ENCODE measurements at places on chromosomes 7 and 10.

- DNase-seq, result no peak
Measured at GRCh38 chr10:28533186-28533564, 257 bp downstream of the WAC start.

GRCh38 chr10:75950997-75951589, 519.7 kb downstream of the LRMDA start:
- no peak for DNase-seq

GRCh38 chr10:44386546-44387052, 1.7 kb upstream of the CXCL12 start:
- DNase-seq, result no peak

DNA sequence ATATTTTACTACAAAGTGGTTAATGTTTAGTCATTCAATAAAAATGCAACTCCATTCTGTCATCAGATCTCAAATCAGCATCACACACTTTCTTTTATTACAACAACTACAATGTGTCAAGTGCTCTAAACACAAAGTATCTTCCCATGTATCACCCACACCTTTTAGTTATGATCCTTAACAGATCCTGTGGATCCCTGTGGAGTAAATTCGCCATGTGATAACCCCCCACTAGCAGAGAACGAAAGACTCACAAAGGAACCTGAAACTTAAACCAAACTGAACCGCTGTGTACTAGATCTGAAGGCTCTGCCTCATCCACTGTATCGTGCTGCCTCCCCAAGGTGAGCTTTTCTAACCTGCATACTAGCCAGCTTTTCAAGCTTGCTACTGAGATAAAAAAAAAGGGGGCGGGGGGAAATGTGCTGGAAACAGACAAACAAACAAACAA, 1.7 kb downstream of the DPY19L1 start:
- DNase-seq, result peak; percentile 42

DNA sequence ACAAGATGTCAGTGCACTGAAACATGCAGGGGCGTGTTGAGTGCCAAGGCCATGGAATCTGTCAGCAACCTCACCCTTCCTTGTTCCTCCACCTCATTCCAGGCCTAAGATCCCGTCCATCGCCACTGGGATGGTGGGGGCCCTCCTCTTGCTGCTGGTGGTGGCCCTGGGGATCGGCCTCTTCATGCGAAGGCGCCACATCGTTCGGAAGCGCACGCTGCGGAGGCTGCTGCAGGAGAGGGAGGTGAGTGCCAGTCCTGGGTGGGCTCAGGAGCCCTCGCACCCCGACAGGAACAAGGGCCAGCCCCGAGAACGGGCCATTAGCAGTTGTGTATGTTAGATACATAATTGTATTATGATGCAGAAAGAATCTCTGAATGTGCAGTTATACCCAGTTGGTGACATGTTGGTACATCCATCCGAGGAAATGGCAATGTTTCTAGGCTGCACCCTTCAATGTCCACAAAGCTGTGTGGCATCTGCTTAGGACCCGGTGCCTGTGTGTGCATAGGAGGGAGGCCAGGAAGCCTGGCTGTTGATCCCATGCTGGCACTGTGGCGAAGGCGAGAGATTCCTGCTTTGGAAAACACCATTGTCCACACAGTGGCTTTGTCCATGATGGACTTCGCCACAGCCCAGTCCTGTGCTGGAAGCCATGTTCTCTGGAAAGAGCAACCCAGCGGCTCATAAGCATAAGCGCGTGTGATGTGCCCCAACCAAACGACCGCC, 154.2 kb downstream of the EGFR start:
- DNase-seq, result no peak

- DNase-seq, result no peak
Measured at GRCh38 chr7:124412531-124412930, 353.1 kb downstream of the GPR37 start.

DNA sequence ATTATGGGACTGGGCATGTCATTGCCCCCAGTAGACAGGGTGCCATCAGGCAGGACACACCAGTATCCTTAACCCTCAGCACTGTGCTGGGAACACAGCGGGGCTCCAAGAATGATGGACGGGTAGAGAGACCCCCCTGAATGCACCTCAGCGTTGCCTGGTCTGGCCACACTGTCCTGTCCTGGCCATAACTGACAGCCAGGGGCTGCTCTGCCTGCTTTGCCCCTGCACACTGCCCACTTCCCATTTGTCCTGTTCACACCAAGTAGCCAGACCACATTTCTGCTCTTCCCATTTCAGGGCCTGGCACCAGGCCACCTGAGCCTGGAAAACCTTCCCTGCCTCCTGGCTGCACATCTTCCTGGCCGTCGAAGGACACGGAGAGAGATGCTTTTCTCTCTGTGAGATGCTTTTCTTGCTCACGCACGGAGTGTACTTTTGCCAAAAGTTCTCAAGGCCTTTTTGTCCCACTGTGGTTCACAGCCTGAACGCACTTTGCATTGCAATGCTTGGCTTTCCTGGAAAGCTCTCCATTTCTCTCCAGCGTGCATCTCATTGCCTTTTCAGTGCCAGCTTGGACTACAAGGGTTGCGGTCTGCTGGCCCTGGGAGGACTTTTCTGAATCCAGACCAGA, 131.0 kb upstream of the EEPD1 start:
- DNase-seq, result no peak

DNA sequence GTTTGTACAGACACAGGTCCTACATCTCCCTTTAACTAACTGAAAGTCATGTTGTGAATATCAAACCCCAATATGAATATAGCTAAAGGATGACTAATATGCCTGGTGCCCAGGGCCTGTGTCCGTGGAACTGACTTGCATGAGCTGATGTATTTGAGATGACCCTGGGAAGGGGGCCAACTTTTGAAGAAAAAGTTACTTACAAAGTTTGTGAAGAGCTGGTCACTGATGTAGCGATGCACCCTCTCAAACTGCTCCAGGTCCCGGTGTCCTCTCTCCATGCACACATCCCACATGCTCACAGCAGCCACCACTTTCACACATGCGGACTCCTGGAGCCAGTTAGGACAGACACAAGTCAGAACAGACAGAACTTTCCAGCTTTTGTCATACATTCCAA, 106.2 kb downstream of the ABCC2 start:
- DNase-seq, result no peak

GRCh38 chr7:124413029-124413428, 352.6 kb downstream of the GPR37 start:
- no peak for DNase-seq

- peak; percentile 74 for DNase-seq
Measured at GRCh38 chr7:100053215-100053614, 3.6 kb downstream of the ZSCAN21 start.

- DNase-seq, result no peak
Measured at GRCh38 chr10:1084011-1084950, 28.1 kb downstream of the WDR37 start.

DNA sequence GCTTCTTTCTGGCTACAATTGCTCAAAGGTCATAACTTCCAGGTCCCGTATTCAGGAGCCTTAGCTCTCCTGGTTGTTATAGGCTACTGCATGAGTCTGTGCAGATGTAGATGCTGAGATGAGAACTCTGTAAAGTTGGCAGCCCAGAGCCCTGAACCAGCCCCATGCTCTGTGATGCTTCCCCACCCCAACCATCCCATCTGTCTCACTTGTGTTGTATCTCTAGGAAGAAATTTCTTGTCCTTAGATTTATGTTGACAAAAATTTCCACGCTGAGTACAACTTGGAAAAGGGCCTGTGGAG, 61.2 kb upstream of the EEPD1 start:
- DNase-seq, result no peak

DNA sequence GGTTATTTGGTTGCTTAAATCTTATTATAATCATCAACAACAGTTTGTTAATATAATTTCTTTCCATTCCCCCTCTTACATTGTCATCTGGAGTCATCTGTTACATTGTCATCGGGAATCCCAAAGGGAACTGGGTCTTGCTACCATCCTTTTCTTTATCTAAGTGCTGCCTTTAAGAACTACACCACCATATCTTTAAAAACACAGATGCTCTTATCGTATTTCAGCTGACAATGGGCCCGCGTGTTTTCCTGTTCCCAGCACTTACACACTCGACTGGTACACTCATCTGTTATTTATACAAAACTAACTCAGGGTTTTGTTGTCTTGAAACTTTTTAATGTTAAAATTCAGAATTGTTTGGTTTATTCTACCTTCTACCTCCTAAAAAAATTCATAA, 256.2 kb upstream of the MGMT start:
- DNase-seq, result no peak

DNA sequence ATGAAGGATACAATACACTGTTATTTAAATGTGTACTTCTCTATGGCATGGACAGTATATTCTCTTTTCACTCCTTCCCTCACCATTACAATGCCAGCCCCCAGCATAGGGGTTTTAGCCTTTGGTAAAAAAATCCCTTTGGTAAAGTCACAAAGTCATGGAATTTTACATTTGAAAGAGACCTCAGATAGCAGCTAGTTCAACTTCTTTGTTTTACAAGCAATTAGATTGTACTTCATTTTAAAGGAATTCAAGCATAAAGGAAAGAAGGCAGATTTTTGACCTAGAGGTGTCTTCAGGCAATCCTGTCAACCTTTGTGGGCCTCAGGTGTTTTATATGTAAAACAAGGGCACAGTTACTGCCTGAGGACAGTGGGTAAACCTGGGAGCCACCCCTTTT, 1188.4 kb upstream of the AUTS2 start:
- DNase-seq, result no peak

DNA sequence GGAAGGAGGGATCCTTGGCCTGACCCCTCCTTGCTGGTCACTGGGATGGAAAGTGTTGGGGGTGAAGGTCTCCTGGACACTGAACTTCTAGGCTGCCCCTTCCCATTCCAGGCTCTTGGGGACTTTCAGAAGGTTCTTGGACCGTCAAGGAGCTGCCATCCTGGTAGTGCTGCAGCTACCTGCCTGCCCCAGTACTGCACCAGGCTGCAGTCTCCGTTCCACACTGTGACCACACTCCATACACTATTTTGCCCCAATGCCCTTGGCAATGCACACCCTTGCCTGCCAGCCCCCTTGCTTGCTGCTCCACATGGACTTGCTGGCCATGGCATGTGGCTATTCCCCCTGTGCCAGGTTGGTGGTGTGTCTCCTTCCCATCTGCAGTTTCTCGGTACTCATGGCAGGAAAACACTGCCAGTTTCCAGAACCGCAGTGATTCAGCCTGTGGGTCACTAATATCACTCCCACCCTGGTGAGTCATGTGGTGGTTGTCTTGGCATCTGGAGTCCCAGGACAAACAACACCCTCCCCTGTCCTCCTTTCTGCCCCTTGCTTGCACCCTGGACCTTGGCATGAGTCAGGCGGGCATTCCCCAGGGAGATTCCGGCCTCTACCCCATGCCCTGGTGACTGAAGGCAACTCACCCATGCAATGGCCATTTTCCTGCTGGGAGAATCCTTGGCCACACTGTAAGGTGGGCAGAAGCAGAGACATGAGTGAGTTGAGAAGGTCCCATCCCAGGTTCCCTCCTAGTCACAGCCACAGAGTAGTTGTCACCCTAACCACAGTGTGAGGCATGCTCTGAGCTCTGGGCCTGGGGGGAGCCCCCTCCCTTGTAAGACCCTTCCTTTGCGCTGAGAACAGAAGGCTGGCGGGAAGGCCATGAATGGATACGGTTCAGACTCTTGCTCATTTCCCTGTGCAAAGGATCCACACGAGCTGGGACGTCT, 32.8 kb downstream of the GOLGA7B start:
- no peak for DNase-seq

DNA sequence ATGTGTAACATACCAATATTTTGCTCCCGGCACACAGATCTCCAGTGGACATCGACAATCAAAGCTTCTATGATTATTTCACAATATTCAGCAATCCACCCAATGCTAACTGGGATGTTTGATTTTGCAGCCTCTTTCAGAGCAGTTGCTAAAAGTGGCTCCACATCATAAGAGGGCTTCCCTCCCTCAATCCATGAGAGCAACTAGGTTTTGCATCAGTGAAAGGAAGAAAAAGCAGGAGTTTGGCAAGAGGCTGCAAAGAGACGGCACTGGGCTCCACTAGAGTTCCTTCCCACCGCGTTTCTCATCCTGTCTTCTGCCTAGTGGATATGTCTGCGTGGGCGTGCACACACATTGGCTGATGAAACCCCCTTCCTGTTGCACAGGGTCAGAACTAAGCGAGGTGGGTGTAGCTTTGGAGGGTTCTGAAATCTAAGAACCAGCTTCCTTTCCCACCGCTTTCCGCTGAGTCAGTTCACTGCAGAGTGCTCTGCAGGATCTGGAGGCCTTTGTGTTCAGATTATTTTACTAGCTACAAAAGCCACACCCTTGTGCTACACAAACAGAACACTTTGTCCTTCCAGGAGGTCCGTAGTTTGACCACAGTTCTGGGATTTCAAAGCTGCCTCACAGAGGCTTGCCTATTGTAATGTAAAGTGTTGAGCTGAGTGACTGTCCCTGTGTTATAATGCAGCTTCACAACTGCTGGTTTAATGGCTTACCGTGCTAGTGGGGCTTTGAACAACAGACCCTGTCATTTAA, 28.1 kb downstream of the ARL4A start:
- peak; percentile 44 for DNase-seq

- no peak for DNase-seq
Measured at GRCh38 chr7:34275624-34276023, 370.3 kb downstream of the BMPER start.

- peak; percentile 42 for DNase-seq
Measured at GRCh38 chr7:108002726-108003598, at the start of gene LAMB1. Gene LAMB1, minus strand, starts transcription at chr7:108003161. Its CDS starts 276 bp downstream, at chr7:108002885.

- DNase-seq, result no peak
Measured at GRCh38 chr7:156747718-156748117, 107.1 kb downstream of the RNF32 start.

- peak; percentile 1 for DNase-seq
Measured at GRCh38 chr10:117373823-117374505, 1.3 kb downstream of the PDZD8 start.

GRCh38 chr10:58807629-58808022, 295.0 kb downstream of the BICC1 start:
- DNase-seq, result no peak

DNA sequence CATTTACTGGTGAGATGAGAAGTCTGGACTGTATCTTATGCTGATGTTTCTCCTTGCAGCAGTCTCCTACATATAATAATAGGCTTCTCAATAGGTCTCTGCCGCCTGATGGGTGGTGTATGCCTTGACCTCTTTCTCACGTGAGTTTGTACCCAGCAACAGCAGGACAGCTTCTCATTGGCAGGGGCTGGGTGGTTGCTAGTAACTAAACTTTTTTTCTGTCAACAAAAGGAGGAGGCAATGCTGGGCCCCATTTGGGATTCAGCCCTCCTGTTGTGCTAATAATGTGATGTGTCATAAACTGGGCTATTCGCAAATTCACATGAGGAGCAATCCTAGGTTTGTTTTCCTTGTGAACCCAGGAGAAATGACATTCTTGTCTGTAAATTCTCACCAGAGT, 533.6 kb downstream of the GATA3 start:
- DNase-seq, result no peak

GRCh38 chr7:156220078-156220605, 407.9 kb upstream of the SHH start:
- no peak for DNase-seq

GRCh38 chr7:96189129-96189820, 132.6 kb downstream of the SLC25A13 start:
- peak; percentile 52 for DNase-seq

- DNase-seq, result no peak
Measured at GRCh38 chr10:1417574-1417973, 319.8 kb downstream of the ADARB2 start.

DNA sequence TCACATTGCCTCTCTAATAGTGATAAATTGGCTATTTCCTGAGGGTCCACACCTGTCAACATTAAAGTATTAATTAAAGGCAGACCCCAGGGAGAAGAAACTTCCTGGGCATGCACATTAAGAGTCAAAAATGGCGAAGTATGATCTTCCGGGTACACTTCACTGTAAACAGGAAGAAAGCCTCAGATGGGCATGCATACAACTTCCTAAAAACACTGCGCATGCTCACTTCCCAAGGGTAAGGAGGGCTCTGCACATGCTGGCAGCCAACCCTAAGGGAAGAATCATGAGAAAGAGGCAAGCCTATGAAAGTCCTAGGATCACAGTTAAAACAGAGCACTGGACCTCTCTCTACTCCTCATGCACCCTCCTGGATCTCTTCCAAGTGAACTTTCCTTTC, 80.1 kb upstream of the IMMP2L start:
- DNase-seq, result no peak

Measured in NCI-H2081 (cell line).